ENCODE measurements at places on chromosomes 5 and 9.
A peak's percentile ranks its signal among the peaks of the same experiment; 100 is the strongest.

DNA sequence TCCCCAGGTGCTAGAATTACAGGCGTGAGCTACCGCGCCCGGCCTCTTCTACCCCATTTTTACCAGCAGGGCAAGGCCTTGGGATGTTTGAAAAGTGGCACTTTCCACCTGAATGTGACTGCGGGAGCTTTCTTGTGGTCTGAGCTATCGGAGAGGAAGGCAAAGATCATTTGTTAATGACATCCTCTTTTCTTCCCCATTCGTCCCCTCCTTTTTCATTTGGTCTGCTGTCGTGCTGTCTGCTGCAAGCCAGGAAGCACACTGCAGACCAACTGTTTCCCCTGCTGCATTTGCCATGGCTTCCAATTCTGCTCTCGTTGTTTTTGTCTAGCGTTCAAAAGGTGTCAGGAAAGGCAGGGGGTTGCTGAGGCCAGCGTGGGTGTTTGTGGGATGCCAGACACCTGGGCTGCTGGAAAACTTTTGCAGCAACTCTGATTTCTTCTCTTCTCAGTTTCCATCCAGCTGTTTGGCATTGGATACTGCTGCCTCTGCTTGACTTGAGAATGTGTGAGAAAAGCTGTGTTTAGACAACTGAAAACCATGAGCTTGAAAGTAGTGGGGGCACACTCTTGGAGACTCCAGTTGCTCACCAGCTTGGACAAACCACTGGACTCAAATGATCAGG lies 196.4 kb upstream of the MSX2 start:
- DNase-seq, result no peak

DNA sequence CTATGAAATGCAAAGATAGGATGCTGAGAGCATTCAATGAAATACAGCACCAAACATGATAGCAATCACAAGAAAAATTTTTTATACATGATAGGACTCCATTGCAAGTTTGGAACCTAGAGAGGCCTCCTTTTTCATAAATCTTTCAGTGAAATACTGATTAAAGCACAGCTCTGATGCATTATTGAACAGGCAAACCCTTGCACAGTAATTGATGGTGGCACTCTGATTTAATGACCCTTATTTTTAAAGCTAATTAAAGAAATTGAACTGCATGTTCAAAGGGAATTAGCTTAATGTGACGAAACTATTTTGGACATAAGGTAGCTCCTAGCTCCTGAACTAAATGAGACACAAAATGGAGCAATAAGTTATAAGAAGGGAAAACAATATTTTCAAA lies 44.6 kb downstream of the MPDZ start:
- DNase-seq, result no peak

DNA sequence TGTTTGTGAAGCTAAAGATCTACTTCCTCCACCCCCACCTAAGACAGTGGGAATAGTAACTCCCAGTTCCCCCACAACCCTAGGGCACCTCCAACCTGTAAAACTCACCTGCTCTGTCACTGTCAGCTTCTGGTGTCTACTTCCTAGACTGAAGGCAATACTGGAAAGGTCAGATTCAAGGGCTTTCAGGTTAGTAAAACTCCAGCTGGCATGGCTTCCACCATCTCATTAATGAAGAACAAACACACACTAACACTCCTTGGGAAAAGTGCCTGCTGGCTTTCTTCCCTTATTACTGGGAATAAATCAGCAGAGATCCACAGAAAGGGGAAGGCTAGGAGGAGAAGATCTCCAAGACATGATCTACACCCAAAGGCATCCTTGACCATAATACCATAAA lies 109.9 kb downstream of the TMEM174 start:
- DNase-seq, result no peak

DNA sequence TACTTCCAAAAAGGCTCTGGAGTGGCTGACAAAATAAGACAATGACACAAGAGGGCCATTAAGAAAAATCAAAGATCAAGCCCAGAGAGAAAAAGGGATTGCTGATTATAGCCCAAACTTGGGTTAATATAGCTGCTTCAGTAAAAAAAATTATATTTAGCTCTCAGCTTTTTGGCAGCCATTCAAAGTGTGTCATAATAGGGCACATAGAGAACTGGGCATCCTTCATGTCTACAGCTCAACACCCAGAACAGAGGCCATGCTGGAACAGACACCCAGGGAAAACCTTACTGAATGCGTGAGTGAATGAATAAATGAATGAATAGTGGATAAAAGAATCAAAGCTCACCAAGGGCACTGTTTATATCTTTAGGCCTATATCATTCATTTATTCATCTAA lies 110.1 kb downstream of the SLIT3 start:
- no peak for DNase-seq

DNA sequence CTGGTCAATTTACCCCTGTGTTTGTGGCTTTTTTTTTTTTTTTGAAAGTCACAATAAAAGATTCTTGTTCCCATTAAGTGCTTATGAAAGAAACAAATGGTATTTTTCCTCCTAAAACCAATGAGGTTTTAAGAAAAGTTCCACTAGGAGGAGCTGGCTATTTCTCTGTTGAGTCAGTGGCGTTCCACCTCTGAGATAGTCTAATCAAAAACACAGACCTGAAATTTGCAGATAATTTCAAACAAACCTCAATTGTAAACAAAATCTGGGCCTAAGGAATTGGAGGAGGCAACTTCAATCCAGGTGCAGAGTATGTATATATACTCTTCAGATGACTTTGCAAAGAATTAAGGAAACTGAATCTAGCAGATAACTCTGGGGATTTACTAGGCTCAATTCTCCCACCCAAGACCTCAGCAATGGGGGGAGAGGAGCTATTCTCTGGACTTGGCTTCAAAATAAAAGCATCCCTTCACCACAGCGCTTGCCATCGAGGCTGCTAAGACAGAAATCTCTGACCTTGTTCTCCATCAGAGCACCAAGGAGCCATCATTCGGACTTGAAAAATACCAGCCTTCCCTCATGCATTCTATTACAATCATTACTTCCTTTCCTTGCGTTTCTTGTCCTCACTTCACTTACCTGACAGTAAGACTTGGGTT lies 52.4 kb downstream of the FANCC start:
- DNase-seq, result peak; percentile 53

- no peak for DNase-seq
These were observed 209.5 kb downstream of the DCP2 start for GRCh38 chr5:113186061-113186460.

DNA sequence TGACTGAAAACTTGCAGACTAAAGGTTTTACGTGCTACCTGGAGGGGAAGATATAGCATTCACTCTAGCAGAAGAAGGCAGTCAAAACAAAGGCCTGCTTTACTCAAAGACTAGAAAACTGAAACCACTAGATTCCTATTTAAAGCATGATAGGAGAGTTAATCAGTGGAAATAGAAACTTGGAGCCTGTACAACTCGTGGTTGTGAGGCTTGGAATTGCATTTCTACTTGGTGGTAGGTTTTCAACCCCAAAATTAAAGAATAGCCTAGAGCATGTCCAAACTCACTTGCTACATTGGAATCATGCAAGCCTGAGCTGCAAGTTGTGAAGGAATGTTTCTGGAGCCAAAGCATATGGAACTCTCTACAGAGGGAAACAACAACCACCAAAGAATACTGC lies 1526.4 kb upstream of the NUDT12 start:
- DNase-seq, result no peak

- DNase-seq, result peak; percentile 77
These were observed 13.3 kb upstream of the GPX8 start for GRCh38 chr5:55146543-55147151.

DNA sequence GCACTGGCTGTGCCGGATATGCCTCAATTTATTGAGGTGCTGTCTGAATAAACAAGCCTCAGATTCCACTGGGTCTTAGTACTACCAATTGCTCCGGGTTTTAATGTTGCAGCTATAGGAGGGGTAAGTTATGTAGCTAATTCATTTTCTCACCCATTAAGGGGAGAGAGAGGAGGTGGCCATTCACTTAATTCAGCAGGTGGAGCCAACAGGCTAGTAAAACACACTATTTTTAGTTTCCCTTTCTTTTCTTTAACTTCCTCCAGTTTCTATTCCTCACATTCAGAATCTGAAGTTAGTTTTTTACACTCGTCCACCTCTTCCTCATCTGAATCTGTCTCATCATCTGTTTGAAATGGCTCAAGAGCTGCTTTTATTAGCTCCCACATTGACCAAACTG lies 105.6 kb upstream of the CDH10 start:
- DNase-seq, result no peak

DNA sequence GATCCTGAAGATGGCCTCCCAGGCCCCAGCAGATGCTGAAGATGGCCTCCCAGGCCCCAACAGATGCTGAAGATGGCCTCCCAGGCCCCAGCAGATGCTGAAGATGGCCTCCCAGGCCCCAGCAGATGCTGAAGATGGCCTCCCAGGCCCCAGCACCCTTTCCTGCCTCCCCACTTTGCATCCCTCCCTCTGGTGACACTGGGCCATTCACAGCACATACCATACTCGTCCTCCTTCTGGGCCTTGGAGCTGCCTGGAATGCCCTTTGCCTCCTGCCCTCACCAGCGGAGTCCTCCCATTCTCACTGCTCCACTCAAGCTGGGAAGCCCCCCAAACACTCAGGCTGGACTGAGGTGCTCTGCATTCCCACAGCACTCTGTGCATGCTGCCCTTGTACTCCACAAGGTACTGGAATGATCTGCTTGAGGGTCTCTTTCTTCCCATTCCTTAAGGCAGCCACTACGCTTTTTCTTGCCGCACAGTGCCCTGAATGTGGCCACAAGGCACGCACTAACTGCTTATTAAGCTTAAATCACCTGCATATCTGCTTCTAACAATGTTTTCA lies 550.0 kb downstream of the BNC2 start:
- DNase-seq, result no peak

DNA sequence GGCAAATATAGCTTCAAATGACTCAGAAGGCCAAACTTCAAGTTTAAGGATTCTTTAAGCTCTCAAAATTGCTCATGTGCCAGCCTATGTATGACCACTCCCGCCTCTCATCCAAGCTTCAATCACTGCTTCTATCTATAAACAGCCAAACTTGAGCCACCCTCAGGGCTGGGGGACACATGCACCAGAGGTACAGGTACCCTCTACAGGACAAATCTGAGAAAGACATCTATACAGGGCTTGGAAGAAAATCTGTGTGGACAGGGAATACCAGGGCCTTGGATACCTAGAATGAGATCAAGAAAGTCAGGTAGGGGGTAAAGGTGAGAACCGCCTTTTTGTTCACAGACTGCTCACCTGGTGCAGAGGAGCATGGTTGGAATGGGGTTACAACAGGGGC lies 217.9 kb downstream of the ATPSCKMT start:
- DNase-seq, result no peak

GRCh38 chr5:73188764-73189531 lies 16.0 kb downstream of the TMEM174 start:
- DNase-seq, result peak; percentile 63

GRCh38 chr5:137822158-137822764 lies 45.4 kb upstream of the MYOT start:
- DNase-seq, result peak; percentile 60

GRCh38 chr9:136328011-136328621 lies 777 bp downstream of the GPSM1 start:
- no peak for DNase-seq

GRCh38 chr5:140038373-140038957 lies 4.6 kb downstream of the NRG2 start:
- peak; percentile 53 for DNase-seq
